ENCODE measurements at places on chromosomes 2 and 18.

DNA sequence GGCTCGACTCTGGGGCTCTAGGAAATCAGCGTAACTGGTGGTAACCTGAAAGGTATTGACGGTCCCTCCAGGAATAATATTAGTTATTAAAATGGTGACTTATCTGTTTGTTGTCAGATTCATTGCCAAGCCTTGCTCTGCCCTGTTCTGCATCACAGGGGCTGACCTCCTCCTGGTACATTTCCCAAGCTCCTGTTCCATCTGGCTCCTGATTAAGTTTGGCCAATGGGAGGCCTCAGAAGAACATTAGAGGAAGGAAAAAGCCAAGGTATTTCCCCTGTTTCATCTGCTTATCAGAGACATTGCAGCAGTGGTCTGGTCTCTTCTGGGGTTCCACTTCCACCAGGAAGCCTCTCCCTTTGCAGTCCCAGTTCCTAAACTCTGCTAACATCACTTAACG lies 527.0 kb downstream of the TNS1 start:
- no peak for DNase-seq

- DNase-seq: no peak
Measured at GRCh38 chr2:197889041-197889440, 84.6 kb downstream of the PLCL1 start.

GRCh38 chr2:161055289-161055688 lies 104.9 kb upstream of the TANK start:
- no peak for DNase-seq

GRCh38 chr2:204415406-204416181 lies 129.7 kb upstream of the PARD3B start:
- DNase-seq: no peak
